Panc1 (cell line): ENCODE measurements at places on chromosomes 12 and 14.

- H3K36me3 ChIP-seq = peaks cover 60% of the 10 kb centered on the region
- DNase-seq = no peak
- no peak overlapping the region for H3K4me3 ChIP-seq
- H3K27ac ChIP-seq = no peak overlapping the region
These were observed 191.3 kb downstream of the ANO6 start for GRCh38 chr12:45406988-45407850.

DNA sequence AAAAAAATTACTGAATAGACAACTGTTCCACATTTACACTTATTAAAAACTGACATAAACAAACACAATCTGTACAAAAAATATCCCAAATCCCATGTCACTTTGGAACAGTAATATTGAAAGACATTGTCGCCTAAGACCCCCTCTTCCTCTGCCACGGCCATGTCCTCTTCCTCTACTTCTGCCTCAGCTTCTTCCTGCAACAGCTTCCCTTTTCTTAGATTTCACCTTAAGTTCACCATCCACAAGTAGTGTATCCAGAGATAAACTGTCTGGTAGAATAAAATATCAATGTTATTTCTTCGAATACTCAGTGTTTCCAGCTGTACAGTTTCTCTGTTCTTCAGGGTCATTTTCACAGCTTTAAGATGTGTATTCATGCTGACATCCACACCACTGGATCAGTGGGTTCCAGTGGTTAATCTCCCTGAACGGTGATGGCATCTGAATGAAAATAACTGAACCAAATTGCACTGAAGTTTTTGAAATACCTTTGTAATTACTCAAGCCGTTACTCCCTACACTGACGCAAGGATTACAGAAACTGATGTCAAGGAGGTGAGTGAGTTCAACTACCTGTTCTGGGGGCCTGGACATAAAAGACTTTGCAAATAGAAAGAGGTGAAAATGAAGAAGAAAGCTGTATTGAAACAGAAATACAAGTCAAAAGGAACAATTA lies 208.5 kb downstream of the C12orf50 start:
- no peaks in the 10 kb centered on the region for H3K27me3 ChIP-seq
- H3K4me3 ChIP-seq = no peak overlapping the region
- no peak overlapping the region; the same call in 1 of the 2 replicates for H3K27ac ChIP-seq
- H3K36me3 ChIP-seq = no peaks in the 10 kb centered on the region

DNA sequence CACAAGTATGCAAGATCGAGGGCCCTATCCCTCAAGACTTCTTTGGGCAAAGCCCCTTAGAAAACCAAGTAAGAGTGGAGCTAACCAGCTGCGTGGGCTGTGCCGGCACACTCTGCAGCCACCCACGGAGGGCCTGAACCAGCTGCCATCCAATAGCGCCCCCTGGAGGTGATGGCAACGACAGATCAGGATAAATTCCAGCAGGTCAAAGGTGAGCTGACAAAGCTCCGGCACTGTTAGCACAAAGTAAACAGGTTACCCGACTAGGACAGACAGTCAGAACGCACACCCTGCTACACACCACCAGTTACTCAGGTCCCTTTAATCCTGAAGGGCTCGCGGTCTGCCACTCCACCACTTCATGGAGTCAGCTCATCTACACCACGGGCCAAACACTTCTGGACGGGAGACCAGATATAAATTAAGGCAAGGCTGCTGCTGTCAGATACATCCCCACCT lies 4.9 kb downstream of the ZBTB39 start:
- no peak overlapping the region for H3K27ac ChIP-seq
- H3K36me3 ChIP-seq = peaks cover 3% of the 10 kb centered on the region; the same call in 1 of the 2 replicates
- no peak overlapping the region for H3K4me3 ChIP-seq
- peak; percentile 28 for DNase-seq
- no peaks in the 10 kb centered on the region for H3K27me3 ChIP-seq
- no peaks in the 10 kb centered on the region; the same call in 1 of the 2 replicates for H3K4me1 ChIP-seq

GRCh38 chr14:93046705-93047050 lies 69.0 kb downstream of the ITPK1 start:
- H3K27ac ChIP-seq = no peak overlapping the region
- no peak overlapping the region for H3K4me3 ChIP-seq
- H3K36me3 ChIP-seq = no peaks in the 10 kb centered on the region
- H3K27me3 ChIP-seq = no peaks in the 10 kb centered on the region
- H3K4me1 ChIP-seq = 0 out of 2 replicates have a peak, but pooled peaks cover 3% of the 10 kb centered on the region

DNA sequence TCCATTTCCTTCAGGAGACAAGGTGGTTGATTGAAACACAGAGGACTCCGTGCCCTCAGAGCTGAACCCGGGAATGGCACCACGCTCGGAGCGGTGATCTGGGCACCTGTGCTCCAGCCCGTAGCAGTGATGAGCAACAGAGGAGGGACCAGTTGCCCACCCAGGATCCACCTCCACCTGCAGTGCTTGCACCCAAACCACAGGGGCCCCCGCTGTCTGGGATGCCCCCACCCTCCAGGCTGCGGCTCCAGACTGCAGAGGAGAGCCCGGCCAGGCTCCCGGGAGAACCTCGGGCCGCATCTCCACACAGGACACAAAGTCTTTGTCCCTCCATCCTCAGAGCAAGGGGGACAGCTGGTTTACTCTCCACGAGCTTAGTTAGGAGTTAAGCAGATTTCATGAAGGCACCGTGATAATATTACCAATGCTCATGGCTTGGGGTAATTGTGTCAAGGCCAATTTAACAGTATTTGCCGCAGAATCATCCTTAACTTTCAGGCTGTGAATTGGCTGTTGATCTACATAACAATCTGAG lies 100.6 kb downstream of the TNFAIP2 start:
- DNase-seq = no peak
- H3K4me3 ChIP-seq = no peak overlapping the region
- no peaks in the 10 kb centered on the region for H3K36me3 ChIP-seq

DNA sequence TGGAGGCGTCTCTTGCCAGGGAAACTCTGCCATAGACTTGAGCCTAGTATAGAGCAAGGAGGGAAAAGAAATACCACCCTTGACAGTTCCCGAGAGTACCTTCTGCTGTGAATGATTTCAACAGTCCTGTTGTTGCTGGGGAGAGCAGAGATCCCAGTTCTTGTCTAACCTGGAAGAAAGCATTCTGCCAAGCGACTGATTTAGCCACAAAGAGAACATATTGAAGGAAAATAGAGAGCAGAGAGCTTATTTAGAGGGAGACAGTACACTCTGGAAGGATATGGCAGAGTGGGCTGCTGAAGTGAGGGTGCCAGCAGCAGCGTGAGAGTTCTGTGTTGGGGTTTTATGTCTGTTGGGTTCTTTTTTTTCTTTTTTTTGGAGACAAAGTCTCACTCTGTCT lies 966.9 kb upstream of the TMEM132C start:
- no peaks in the 10 kb centered on the region for H3K36me3 ChIP-seq
- H3K27me3 ChIP-seq = no peaks in the 10 kb centered on the region
- no peak overlapping the region for H3K4me3 ChIP-seq

DNA sequence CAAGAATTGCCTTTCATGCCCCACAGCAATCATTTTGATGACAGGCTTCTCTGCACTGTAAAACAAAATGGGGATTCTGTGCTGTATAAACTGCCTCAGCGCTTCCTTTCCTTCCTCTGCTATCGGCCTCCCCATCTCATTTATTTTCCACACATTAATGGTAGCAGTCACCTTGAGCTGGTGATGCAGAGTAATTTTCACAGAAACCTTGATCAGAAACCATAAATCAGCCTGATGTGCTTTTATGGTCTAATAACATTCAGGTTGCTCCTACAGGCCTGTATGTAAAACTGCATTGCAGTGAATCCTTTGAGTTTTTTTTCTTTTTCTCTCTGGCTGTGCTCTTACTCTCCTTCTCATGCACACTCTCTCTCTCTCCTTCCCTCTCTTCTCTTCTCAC lies 578.4 kb upstream of the STXBP6 start:
- H3K4me3 ChIP-seq = no peak overlapping the region
- no peaks in the 10 kb centered on the region for H3K36me3 ChIP-seq
- H3K27ac ChIP-seq = no peak overlapping the region
- H3K4me1 ChIP-seq = no peaks in the 10 kb centered on the region

- H3K27ac ChIP-seq = no peak overlapping the region
- H3K27me3 ChIP-seq = no peaks in the 10 kb centered on the region
- no peak for DNase-seq
- no peak overlapping the region for H3K4me3 ChIP-seq
- H3K4me1 ChIP-seq = no peaks in the 10 kb centered on the region
These were observed 27.2 kb downstream of the HIGD1C start for GRCh38 chr12:50979369-50980052.

- no peaks in the 10 kb centered on the region for H3K27me3 ChIP-seq
- H3K4me1 ChIP-seq = no peaks in the 10 kb centered on the region
- 0 out of 2 replicates have a peak, but pooled peaks cover 3% of the 10 kb centered on the region for H3K36me3 ChIP-seq
- H3K4me3 ChIP-seq = no peak overlapping the region
- no peak overlapping the region for H3K27ac ChIP-seq
These were observed 21.5 kb downstream of the P2RX2 start for GRCh38 chr12:132639956-132640520.

- no peak overlapping the region for H3K4me3 ChIP-seq
- H3K36me3 ChIP-seq = no peaks in the 10 kb centered on the region
- H3K4me1 ChIP-seq = no peaks in the 10 kb centered on the region
These were observed 40.2 kb downstream of the MOK start for GRCh38 chr14:102264775-102265174.

- no peaks in the 10 kb centered on the region; the same call in 1 of the 2 replicates for H3K4me1 ChIP-seq
- no peak for DNase-seq
- H3K4me3 ChIP-seq = no peak overlapping the region
These were observed 43.6 kb downstream of the HCAR2 start for GRCh38 chr12:122659579-122659978.
